ENCODE measurements at places on chromosomes 12 and 14.

DNA sequence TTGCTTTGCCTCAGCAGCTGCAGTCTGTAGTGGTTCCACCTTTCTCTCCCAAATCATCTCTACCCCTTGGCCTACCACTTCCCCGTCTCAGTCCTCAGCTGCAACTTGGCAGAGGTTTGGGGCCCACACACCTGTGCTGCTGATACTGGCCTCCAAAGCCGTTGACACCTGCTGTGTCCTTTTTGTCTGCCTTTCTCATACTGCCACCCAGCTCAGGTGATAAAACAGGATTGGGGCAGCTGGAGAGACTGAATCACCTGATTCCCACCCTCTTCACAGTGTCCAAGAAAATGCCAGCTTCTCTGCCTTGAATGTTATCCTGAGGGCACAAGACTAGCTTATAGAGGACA, 103.7 kb downstream of the ETV6 start:
- DNase-seq = no peak

DNA sequence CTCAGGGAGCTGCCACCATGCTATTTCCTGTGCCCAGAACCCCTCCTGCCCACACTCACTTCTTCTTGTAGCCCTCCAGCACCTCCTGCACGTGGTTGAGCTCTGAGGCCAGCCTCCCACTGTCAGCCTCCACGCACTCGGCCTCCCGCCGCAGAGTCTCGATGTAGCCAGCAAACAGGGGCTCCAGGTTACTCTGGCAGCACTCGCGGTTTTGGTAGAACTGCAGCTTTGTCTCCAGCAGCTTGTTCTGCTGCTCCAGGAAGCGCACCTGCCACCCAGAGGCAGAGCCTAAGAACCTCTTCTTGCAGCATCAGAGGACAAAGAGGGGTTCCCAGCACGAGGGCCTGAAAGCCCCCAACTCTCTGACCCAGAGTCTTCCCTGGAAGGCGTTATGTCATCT, 2.1 kb downstream of the KRT83 start:
- DNase-seq = no peak

DNA sequence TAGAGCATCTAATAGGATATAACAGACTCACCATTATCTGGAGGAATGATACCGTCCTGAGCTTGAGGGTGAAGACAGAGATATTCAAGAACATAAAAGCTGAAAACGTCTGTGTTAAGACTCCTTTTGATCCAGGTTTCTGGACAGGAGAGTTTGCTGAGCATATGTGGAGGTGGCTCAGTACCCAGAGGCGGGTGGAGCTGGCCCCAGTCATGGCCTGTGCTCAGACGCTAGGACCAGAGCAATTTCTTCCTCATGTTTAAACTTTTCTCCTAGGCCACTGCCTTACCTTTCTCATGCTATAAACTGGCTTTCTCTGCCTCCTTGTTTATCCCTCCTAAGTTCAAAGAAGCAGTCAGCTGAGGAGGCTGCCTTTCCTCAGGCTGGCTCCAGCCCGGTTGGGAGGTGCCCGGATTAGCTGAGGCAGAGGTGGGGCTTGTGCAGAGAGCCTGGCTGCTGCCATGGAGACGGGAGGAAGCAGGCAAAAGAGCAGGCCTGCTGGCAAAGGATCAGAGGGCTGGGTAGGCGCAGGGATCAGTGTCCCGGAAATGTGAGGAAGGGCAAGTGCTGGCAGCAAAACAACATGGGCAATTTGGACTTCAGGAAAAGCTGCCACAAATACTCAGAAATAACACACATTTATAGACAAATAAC, 13.7 kb downstream of the COA8 start:
- peak; percentile 79 for DNase-seq

- no peak for DNase-seq
These were observed 209.4 kb upstream of the G2E3 start for GRCh38 chr14:30349520-30349919.

- no peak for DNase-seq
These were observed 33.1 kb downstream of the FERMT2 start for GRCh38 chr14:52917735-52918134.

GRCh38 chr14:59576332-59577294, at the start of gene CCDC175:
Gene CCDC175, minus strand, starts transcription at chr14:59576812. Its CDS starts 37 bp downstream, at chr14:59576775.
- peak; percentile 6 for DNase-seq

GRCh38 chr12:125202421-125202820, 137.2 kb downstream of the AACS start:
- DNase-seq = no peak
